Stimulated activated CD4-positive, alpha-beta T cell treated with anti-CD3 and anti-CD28 coated beads, Interleukin-15, amount 100 ng/mL, for 48 hours (primary cell): ENCODE measurements at places on chromosomes 5 and 9.

DNA sequence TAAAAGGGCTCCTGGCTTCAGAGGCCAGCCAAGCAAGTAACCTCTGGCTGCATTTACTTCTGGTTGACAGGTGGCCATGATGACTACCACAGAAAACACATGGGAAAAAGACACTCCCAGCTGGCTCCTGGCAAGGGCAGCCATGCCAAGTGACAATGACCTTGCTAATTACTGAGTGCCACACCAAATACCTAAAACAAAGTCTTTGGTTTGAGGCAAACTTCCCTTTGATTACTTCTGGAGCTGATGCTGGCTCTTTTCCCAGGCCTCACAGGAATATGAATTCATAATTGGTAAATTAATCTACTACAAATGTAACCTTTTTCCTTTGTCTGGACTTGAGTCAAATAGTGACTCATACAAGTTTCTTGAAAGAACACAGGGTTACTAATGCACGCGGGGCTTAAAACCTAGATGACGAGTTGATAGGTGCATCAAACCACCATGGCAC is 61.0 kb downstream of the LPAR1 start:
- no peak for DNase-seq

- DNase-seq: no peak
These were observed 254.7 kb upstream of the TRPC7 start for GRCh38 chr5:136620016-136620419.

DNA sequence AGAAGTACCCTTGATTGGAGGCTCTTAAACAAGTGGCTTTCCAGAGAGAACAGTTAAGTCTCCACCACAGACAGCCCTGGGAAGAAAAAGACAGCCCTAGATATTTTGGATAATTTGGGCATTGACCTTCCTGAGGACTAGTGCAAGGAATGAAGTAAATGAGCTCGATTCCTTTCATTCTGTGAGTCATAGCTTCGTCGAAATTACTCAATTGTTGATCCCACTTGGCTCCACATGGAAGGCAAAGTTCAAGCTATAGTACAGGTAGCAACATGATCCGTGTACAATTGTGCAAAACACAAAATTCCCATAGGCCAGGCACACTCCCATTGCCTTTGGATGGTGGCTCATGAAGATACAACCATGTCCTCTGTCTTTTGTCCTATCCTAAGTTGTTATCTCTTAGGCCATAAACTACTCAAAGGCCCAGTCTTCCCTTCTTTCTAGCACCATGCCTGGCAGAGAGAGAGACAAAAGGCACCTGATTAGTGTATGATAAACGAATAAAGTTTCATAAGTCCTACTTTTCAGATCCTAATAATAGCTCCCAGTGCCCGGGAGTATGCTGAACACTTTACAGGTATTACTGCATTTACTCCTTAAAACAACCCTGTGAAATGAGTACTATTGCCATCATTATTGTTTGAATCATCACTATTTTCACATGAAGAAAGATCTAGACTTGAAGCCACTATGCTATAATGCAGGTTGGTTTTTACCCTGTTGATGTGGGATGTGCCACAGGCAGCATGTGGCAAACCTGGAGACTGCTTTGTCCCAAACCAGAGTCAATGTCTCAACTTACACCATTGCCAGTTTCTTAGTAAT is 116.7 kb upstream of the RANBP3L start:
- DNase-seq: no peak

GRCh38 chr9:99114049-99114440 is 9.1 kb downstream of the TGFBR1 start:
- no peak for DNase-seq

DNA sequence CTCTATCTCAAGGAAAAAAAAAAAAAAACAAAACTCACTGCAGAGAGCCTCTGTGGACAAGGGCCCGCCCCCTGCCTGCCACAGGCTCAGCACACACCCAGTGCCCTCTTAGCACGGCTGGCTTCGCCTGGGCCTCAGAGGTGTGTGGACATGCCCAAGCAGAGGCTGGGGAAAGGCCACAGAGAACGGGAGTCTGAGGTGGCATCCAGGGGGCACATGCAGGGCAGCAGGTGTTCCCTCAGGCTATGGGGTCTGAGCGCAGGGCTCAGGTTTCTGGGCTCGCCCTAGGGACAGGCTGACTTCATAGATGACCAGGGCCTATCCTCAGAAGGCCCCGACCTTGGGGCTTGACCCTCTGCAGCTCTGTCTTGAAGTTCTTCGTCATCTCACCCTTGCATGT is 138.7 kb downstream of the ZNF354C start:
- DNase-seq: no peak

DNA sequence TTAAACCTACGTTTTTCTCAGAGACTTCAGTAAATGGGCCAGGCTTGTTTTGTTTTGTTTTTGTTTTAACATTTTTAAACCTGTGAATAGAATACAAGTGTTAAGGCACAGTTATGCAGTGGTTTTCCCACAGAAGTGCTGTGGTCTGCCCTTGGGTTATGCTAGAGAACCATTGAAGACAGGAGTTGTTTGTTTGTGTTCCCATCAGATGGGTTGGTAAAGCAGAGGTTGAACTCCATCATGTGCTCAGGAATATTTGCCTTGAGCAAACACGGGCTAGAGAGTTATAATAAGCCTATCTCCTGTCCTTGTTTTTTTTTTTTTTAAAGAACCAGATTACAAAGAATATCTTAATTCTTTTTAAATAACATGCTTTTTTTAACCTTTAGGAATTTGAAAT is 28.5 kb downstream of the RHOBTB3 start:
- no peak for DNase-seq

GRCh38 chr5:126651013-126651577 is 50.3 kb downstream of the PHAX start:
- no peak for DNase-seq

DNA sequence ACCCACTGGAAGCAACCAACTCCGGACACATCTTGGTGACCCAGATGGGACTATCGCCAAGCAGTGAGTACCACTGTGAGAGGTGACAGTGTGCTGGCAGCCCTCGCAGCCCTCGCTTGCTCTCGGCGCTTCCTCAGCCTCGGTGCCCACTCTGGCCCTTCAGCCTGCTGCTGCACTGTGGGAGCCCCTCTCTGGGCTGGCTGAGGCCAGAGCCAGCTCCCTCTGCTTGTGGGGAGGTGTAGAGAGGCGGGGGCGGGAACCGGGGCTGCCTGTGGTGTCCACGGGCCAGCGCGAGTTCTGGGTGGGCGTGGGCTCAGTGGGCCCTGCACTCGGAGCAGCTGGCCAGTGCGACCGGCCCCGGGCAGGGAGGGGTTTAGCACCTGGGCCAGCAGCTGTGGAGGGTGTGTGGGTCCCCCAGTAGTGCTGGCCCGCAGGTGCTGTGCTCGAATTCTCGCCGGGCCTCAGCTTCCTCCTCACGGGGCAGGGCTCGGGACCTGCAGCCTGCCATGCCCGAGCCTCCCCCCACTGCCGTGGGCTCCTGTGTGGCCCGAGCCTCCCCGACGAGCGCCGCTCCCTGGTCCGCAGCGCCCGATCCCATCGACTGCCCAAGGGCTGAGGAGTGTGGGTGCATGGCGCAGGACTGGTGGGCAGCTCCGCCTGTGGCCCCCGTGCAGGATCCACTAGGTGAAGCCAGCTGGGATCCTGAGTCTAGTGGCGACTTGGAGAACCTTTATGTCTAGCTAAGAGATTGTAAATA is 78.5 kb upstream of the PLPP1 start:
- no peak for DNase-seq

- DNase-seq: no peak
These were observed 63.4 kb upstream of the LRRTM2 start for GRCh38 chr5:138938526-138938925.

GRCh38 chr9:131739959-131740648 is at the start of gene RAPGEF1:
Gene RAPGEF1 (minus strand): TSS chr9:131740076. CDS start chr9:131739830, 246 bp downstream.
- peak; percentile 79 for DNase-seq

DNA sequence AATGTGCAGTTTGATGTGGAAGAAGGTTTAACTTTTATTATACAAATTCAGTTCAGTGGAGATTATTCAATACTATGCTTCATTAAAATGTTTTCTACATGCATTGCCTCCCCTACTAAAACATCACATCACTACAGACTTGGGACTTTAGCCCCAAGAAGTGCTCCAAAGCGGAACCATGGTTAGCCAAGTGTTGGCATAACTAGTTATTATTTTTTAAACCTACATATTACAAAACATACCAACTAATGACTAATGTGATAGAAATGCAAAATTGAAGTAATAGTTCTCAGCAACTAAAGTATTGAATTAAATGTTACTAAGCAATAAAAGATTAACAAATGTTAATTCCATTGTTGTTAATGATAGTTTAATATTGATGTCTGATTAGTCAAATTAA is 74.5 kb downstream of the XRCC4 start:
- DNase-seq: no peak

- DNase-seq: no peak
These were observed 169.7 kb upstream of the MAST4 start for GRCh38 chr5:66426259-66427138.

- DNase-seq: no peak
These were observed 2.6 kb upstream of the GCNT1 start for GRCh38 chr9:76456202-76456926.

DNA sequence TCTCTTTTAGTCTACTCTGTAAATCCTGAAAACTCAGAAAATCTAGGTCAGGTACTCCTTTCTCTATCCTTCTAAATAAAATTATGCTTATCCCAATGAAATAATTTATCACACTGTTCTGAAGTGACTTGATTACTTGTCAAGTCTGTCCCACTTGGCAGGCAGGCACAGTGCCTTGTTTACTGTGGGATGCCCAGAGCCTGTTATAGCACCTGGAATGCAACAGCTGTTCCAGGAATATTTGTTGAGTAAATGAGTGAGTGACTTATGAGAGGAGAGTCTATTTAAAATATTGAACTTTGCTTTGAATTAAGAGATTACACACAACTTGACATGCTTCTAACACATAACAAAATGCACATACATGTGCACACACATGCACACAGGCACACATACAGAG is 130.0 kb downstream of the MPDZ start:
- DNase-seq: no peak

DNA sequence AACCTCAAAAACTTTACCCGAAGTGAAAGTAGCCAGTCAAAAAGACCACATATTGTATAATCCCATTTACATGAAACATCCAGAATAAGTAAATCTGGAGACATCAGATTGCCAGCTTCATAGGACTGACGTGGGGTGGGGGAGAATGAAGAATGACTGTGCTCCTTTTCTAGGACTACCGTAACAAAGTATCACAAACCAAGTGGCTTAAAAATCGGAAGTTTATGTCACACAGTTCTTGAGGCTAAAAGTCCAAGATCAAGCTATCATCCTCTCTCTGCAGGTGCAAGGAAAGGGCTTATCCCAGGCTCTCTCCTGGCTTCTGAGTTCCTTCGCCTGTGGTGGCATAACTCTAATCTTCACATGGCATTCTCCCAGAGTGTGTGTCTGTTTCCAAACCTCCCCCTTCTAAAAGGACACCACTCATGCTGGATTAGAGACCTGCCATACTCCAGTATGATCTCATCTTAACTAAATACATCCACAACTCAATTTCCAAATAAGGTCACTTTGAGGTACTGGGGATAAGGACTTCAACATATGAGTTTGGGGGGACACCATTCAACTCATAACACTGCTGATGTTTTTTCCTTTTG is 25.5 kb downstream of the ADAM19 start:
- no peak for DNase-seq

DNA sequence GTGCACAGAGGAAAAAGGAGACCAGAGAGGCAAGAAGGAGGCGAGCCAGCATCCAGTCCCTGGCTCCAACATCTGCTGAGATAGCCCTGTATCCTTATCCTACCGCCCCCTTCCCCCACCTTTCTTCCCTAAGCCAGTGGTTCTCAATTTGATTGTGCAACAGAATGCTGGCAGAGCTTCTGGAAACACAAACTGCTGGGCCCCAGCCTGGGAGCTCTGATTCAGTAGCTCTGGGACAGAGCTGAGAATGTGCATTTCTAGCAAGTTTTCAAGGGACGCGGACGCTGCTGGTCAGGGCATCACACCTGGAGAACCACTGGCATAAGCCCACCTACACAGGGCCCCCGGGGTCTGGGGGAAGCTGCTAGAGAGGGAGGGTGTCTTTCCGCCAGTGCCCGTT is 21.1 kb downstream of the AK8 start:
- DNase-seq: no peak

DNA sequence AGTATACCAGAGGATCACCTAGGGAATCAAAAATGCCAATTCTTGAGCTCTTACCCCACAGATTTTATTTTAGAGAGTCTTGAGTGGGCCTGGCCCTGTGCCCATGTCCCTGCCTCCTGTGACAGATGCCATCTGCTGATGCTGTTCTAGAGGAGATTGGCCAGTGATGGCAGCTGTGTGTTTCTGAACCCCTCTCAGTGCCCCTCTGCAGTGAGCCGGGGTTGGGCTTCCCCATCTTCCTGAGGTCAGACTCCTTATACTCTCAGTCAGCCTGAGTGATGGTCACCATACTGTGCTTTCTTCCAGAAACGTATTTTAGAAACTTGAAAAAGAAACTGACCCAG is 6.1 kb downstream of the PTCD2 start:
- no peak for DNase-seq

GRCh38 chr5:53041071-53041692 is 52.0 kb downstream of the ITGA2 start:
- DNase-seq: no peak

DNA sequence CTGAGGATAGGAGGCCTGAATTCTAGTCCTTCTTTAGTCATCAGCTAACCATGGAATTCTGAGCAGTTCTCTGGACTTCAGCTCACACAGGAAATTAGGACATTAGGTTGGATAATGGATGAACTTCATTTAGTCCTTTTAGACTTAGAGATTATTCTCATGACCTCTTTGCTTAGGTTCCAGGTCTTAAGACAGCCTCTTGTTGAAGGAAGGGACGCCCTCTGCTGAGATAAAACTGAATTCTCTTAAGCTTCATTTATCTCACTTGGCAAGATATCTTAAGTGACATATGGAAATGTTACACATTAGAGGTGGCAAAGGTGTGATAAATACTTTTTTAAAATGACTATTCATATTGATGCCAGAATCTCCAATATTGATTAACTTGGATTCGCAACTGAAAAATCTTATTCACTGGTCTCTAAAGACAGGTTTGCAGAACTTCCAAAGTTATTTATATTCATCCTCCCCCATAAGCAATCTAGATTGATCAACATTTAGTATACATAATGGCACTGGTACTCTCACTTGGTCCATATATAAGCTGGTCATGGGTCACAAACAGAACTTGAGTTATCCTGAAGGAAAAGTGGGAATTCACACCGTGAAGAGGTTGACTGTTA is 16.9 kb upstream of the ZNF366 start:
- no peak for DNase-seq

- DNase-seq: peak; percentile 36
These were observed 28.4 kb upstream of the SLC12A7 start for GRCh38 chr5:1140171-1140817.
